ENCODE measurements at places on chromosomes 4 and X. TPM values are rescaled to one million over a fixed set of nuclear protein-coding genes. Genes with fewer than 3 reads are reported as not detected.

GRCh38 chr4:94598758-94599157, 147.0 kb downstream of the PDLIM5 start:
- no peak for DNase-seq

- no peak for DNase-seq
Measured at GRCh38 chrX:56978172-56978571, 17.2 kb downstream of the SPIN3 start.

- DNase-seq, result no peak
Measured at GRCh38 chrX:69568828-69569227, 47.1 kb upstream of the EDA start.

- DNase-seq, result no peak
Measured at GRCh38 chr4:100431416-100431815, 86.4 kb downstream of the EMCN start.

SOWAHD gene
- total RNA-seq, result not detected

NEUROG2 gene
- not detected for total RNA-seq

MORF4L2 gene
- total RNA-seq, result 695 TPM

GPC4 gene
- not detected for total RNA-seq

MND1 gene
- 2.9 TPM for total RNA-seq

USP51 gene
- total RNA-seq, result 1.1 TPM
